ENCODE measurements at places on chromosomes 3 and 15.

- DNase-seq = no peak
Observed at GRCh38 chr15:66241908-66242285, 11.7 kb downstream of the MEGF11 start.

GRCh38 chr3:154304936-154305335, 19.4 kb downstream of the DHX36 start:
- no peak for DNase-seq

- no peak for DNase-seq
Observed at GRCh38 chr15:94335616-94336015, 104.3 kb downstream of the MCTP2 start.

- no peak for DNase-seq
Observed at GRCh38 chr3:175601521-175601920, 742.4 kb downstream of the NAALADL2 start.

DNA sequence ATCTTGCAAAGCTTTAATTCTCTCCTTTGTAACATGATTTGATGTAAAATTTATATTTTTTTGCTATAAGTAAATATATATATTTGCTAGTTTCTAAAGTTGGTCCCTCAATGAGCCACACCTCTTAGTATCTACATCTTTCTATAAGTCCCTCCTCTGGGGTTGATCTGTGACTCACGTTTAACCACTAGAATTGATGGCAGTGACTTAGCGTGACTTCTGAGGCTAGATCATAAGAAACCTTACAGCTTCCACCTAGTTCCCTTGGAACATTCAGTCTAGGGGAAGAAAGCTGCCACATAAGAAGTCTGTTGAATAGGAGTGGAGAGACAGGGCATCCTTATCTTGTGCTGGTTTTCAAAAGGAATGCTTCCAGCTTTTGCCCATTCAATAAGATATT, 56.6 kb upstream of the TNIK start:
- DNase-seq = no peak

GRCh38 chr3:141049681-141050080, 1.5 kb upstream of the SPSB4 start:
- DNase-seq = no peak

- no peak for DNase-seq
Observed at GRCh38 chr3:123536153-123536895, 48.5 kb downstream of the HACD2 start.

All from activated CD4-positive, alpha-beta T cell treated with anti-CD3 and anti-CD28 coated beads for 4 hours (primary cell).